ENCODE measurements at places on chromosomes 11 and 22.

DNA sequence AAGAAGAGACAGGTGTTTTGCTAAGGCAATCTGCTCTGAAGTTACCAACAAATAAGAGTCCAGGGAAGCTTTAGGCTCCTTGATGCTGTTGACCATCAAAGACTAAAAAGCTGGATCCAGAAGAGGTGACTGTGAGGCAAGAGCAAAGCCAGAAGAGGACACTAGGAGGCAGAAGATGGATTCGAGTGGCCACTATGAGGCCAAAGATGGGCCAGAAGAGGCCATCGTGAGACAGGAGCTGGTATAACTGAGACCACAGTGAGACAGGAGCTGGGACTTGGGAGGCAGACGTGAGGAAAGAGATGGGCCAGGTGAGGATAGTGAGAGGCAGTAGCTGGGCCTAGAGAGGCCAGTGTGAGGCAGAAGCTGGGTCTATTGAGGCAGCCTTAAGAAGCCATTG is 37.7 kb downstream of the OR4C45 start:
- DNase-seq: no peak

GRCh38 chr11:106262852-106263251 is 185.4 kb downstream of the AASDHPPT start:
- DNase-seq: no peak

- peak; percentile 90 for DNase-seq
Observed at GRCh38 chr11:12765428-12765827, 91.2 kb downstream of the TEAD1 start.

GRCh38 chr11:113316256-113316655 is 1.9 kb downstream of the TTC12 start:
- no peak for DNase-seq

- no peak for DNase-seq
Observed at GRCh38 chr11:75406338-75406777, 7.0 kb downstream of the RPS3 start.

GRCh38 chr22:31891366-31892079 is 52.8 kb upstream of the YWHAH start:
- DNase-seq: peak; percentile 18

GRCh38 chr11:46247659-46248058 is 29.8 kb upstream of the CREB3L1 start:
- DNase-seq: peak; percentile 85

- peak; percentile 77 for DNase-seq
Observed at GRCh38 chr11:6568191-6568918, 35.1 kb downstream of the RRP8 start.

DNA sequence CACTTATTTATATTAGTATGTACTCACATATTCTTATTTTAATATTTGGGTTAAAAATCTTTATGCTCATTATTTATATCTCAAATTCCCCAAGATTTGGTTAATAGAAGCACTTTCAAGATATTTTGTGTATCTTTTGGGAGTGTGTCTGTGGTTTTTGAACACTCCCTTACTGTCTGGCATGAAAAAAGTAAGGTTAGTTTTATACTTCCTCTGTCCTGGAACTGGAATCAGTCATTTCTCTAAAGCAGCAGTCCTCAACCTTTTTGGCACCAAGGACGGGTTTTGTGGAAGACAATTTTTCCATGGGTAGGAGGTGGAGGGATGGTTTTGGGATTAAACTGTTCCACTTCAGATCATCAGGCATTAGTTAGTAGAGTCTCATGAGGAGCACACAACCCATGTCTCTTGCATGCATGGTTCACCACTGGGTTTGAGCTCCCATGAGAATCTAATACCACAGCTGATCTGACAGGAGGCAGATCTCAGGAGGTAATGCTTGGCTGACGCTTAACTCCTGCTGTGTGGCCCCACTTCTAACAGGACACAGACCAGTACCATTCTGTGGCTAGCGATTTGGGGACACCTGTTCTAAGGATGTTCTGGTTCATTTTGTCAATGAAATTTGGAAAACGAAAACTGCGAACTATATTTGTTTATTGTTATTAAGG is 60.2 kb downstream of the CASP12 start:
- DNase-seq: no peak

- DNase-seq: no peak
Observed at GRCh38 chr11:40722179-40722795, 737.2 kb downstream of the LRRC4C start.

- DNase-seq: no peak
Observed at GRCh38 chr11:63395697-63396096, 26.1 kb downstream of the SLC22A9 start.

Measured in NCI-H2029 (cell line).